Diencephalon (tissue), 1 donor: ENCODE measurements at places on chromosomes 6 and 20. TPM values are rescaled to one million over a fixed set of nuclear protein-coding genes. Genes with fewer than 3 reads are reported as not detected.

CALHM5 gene
- total RNA-seq: 1.2 TPM

GINM1 gene
- 44.8 TPM for total RNA-seq

OR12D2 gene
- total RNA-seq: 0.23 TPM

GINS1 gene
- total RNA-seq: 14.1 TPM

PACRG gene
- total RNA-seq: 24.0 TPM

CAP2 gene
- total RNA-seq: 21.2 TPM

SRC gene
- total RNA-seq: 30.2 TPM

PSMA7 gene
- total RNA-seq: 116 TPM

SPAG4 gene
- 1.6 TPM for total RNA-seq
